ENCODE measurements at places on chromosomes 1 and 21.

GRCh38 chr1:175826705-175827104 is 83.3 kb upstream of the TNR start:
- DNase-seq, result no peak

DNA sequence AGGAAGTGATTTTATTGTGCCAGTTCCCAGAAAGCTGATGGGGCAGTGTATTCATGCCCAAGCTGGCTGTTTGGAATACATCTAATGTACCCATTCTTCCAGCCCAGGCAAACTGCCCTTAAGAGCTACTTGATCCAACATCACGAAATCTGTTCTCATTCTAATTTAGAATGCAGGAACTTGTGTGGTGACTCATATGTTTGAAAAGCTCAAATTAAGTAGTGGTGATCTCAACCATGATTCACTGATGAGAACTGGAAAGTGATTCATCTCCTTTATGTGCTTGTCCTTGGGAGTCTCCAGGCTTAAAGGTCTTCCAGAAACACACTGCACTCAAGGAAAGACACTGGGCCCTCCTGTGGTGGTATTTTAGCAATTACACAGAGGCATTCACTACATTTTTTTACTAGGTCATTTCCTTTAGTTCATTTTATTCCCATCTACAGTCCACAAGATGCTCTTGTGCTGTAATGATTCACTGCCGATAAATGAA is 65.4 kb downstream of the RPE65 start:
- no peak for DNase-seq

- DNase-seq, result no peak
These were observed 185.7 kb downstream of the ST6GALNAC3 start for GRCh38 chr1:76260279-76260678.

GRCh38 chr1:234962340-234962989 is 166.2 kb downstream of the TOMM20 start:
- no peak for DNase-seq

DNA sequence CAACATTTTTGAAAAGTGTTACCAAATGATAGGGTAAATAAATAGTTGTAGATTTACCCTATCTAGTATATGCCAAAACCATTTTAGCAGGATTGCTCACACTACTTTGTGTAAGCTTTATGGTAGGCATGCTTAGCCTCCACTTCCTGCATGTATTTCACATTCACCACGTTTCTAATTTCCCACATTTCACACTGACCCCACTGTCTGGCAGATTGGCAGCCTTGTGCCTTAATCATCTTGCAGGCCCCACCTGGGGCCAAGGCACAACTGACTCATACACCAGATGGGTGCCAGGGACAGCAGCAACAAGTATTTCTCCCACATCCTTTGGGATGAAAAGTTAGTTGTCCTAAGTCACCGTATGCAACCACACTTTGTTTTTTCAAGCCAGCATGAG is 21.2 kb upstream of the CENPF start:
- no peak for DNase-seq

- DNase-seq, result no peak
These were observed 472 bp downstream of the DTL start for GRCh38 chr1:212035835-212036605.

- DNase-seq, result no peak
These were observed 17.8 kb downstream of the PKNOX1 start for GRCh38 chr21:42991992-42992740.

- no peak for DNase-seq
These were observed 48.5 kb downstream of the COL18A1 start for GRCh38 chr21:45453308-45453950.

GRCh38 chr1:119713749-119714456 is 2.2 kb downstream of the PHGDH start:
- no peak for DNase-seq

- DNase-seq, result no peak
These were observed 49.3 kb downstream of the KIAA0319L start for GRCh38 chr1:35507947-35508346.

- DNase-seq, result no peak
These were observed 10.5 kb upstream of the LMO4 start for GRCh38 chr1:87318056-87318650.

- no peak for DNase-seq
These were observed 11.2 kb upstream of the XPR1 start for GRCh38 chr1:180620581-180620980.

DNA sequence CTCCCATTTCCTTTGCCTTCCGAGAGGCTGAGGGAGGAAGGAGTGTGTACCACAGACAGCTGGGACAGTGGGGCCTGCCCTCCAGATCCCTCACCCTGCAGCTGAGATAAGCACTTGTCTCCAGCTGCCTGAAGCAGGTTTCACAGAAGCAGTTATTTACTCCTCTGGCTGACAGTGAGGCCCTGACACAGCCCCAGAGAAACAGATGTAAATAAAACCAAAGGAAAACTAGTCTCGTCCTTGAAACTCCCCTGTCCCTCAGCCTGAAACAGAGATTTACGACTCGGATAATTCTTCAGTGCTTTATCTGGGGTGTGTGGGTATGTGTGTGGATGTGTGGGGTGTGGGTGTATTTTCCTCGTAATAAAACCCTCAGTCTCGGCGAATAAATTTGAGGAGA is 181.1 kb downstream of the IGSF21 start:
- DNase-seq, result no peak

DNA sequence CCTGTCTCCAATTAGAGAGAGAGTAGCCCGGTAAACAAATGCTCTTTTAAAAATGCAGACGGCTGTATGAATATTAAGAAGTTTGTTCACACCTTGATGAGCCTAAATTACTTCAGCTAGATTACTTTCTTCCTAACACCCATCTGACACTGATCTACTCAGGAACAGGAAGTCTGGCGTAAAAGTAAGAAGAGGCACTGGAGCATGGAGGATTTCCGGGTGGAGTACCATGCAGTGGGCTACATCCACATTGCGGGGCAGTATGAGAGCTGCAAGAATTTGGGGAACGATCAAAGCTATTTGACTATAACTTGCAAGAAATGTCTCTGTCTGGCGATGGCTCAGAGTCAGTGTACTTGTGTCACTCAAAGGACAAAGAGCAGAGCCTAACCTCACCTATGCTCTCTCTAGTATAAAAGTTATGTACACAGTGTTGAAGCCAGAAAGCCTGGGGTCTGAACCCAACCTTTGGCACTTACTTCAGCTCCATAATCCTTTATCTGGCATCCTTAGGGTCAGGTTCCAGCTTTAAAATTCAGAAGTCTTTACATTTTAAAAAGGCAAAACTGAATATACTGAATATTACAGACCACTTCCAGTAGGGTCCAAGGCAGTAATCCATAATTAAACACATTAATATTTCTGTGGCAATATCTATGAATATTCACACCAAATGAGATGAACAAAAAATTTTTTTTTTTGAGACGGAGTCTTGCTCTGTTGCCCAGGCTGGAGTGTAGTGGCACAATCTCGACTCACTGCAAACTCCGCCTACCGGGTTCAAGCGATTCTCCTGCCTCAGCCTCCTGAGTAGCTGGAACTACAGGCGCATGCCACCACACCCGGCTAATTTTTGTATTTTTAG is 7.9 kb upstream of the GNPAT start:
- no peak for DNase-seq

- DNase-seq, result no peak
These were observed 8.3 kb downstream of the NEK2 start for GRCh38 chr1:211667065-211667617.

DNA sequence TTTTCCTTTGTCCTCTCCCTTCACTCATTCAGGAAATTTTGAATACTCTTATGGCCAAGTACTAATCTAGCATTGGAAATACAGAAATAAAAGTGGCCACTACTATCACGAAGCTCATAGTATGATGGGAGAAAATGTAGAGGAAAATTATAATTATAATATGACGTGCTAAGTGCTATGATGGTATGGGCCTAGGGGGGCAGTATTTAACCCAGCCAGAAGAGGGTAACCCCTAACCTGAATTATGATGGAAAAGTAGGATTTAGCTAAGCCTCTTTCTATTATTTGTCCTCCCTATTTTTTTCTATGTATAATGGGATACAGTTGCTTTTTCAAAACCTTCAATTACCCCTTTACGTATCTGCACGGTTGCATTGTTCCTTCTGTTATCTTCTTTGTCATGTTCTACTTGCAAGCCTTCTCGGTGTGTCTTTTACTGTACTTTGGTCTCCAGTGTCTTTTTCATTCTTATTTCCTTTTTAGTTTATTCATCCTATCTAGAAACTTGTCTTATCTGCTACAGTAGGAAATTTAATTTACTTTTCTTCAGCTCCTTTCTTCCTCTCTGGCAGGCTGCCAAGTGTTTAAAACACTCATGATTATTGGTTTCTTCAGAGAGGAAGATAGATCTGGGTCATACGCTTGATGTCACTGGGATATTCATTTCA is 88.8 kb upstream of the GPR52 start:
- DNase-seq, result no peak

DNA sequence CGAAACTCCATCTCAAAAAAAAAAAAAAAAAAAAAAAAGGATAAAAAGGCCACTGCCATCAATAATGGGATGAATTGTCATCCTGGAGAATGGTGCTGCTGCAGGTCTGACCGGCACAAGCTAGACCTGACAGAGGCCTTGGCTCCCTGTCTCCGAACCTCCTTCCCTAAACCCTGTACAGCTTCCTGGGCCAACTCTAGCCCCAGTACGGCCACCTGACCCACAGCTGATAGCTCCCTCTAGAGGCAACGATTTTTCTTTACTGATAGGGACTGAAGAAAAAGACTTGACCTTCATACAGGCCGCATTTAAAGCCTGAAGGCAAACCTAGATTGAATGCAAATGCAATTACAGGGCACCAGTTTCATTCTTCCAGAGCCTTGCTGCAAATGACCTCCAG is 30.7 kb downstream of the NOL9 start:
- DNase-seq, result no peak

GRCh38 chr1:222616525-222616924 is 1.4 kb upstream of the MIA3 start:
- no peak for DNase-seq

GRCh38 chr1:107895403-107896191 is 69.4 kb downstream of the VAV3 start:
- no peak for DNase-seq

GRCh38 chr21:37208741-37209225 is 58.4 kb downstream of the VPS26C start:
- no peak for DNase-seq

DNA sequence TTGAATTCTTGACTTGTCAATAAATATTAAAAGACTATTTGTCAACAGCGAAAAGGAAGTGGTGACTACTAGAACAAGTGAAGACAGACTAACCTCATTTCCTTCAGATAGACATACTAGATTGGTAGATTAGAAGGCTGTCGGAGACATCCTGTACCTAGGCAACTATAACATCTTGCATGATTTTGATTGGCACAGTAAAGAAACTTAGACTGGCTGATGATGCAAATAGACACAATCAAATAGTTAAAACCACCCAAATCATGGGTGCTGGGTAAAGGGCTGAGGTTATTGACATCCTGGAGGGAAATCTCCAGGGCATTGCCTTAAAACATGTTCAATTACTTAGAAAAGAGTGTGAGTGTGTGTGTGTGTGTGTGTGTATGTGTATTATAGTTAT is 85.9 kb upstream of the EDEM3 start:
- no peak for DNase-seq

DNA sequence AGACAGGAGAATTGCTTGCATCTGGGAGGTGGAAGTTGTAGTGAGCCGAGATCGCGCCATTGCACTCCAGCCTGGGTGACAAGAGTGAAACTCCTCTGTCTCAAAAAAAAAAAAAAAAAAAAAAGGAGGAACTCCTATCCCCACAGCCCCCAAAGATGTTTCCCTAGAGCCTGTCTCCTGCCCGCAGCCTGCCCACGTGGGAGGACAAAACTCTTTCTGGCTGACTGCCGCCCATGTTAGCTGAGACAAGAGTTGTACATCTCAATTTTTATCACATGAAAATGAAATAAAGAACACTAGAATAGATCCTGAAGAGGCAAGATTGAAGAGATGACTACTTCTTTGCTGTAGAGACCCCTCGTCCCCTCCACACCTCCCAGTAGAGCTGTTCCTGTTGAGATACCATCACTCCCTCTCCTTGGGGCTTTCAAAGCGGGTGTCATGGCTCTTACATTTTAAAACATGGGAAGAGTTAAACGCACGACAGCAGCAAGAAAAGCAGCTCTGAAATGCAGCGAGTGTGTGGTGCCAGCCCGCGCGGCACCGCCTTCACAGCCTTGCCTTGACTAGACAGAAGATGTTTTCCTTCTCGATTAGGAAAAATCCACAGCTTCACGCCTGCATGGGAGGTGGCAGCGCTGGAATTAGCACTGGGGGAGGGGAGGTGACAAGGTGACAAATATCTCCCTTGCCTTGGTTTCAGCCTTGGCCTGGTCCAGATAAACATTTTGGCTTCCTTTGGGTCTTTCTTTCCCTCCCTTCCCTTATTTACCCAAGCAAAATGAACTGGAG is 253.4 kb upstream of the CSF3R start:
- no peak for DNase-seq

- DNase-seq, result no peak
These were observed 41.9 kb upstream of the REG4 start for GRCh38 chr1:119853155-119853554.

GRCh38 chr1:36203027-36203553 is 21.2 kb upstream of the THRAP3 start:
- no peak for DNase-seq

GRCh38 chr1:171748651-171749050 is 6.8 kb upstream of the VAMP4 start:
- DNase-seq, result no peak
